ENCODE measurements at places on chromosomes 11 and 22.

GRCh38 chr11:117300773-117301172 is 9.6 kb downstream of the BACE1-AS start:
- H3K27me3 ChIP-seq, result peaks cover 5% of the 10 kb centered on the region
- H3K36me3 ChIP-seq, result no peaks in the 10 kb centered on the region
- H3K27ac ChIP-seq, result no peak overlapping the region
- no peak overlapping the region for H3K4me3 ChIP-seq

DNA sequence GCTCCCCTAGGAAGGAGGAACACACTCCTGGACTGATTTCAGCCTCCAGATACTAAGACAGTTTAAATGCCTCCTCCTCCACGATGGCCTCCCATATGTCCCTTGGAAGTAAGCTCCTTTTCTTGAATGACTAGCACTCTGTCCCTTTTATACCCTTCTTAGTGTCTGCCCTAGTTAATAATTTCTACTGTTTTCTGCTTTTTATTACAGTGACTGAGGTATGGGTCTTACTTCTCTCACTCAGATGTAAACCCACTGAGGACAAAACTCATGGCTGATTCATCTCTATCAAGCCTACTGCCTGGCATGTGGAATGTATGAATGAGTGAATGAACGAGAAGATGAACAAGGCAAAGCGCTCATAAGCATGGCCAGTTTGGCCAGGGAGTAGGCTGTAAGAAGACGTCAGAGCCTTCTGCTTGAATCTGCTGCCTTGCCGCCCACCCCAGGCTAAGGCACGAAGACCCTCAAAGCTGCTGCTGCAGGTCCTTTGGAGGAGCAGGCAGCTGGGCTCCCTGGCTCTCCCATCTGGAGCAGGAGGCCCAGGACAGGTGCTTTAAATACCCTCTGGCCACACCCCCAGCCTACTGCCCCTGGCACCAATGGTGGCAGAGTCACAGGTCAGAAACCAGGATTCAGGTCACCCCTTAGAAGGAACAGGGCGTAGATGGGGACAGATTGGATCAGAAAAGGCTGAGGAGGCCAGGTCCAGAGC is 8.2 kb upstream of the PGA3 start:
- peak; percentile 35 for DNase-seq
- H3K4me3 ChIP-seq, result no peak overlapping the region
- H3K4me1 ChIP-seq, result no peaks in the 10 kb centered on the region
- H3K27ac ChIP-seq, result no peak overlapping the region
- H3K27me3 ChIP-seq, result peaks cover 18% of the 10 kb centered on the region

- no peaks in the 10 kb centered on the region for H3K36me3 ChIP-seq
- peak overlapping the region; percentile 90 for H3K4me3 ChIP-seq
- peaks cover 26% of the 10 kb centered on the region for H3K27me3 ChIP-seq
- peak; percentile 89 for DNase-seq
Observed at GRCh38 chr22:42369250-42370041, 62.8 kb downstream of the NFAM1 start.

DNA sequence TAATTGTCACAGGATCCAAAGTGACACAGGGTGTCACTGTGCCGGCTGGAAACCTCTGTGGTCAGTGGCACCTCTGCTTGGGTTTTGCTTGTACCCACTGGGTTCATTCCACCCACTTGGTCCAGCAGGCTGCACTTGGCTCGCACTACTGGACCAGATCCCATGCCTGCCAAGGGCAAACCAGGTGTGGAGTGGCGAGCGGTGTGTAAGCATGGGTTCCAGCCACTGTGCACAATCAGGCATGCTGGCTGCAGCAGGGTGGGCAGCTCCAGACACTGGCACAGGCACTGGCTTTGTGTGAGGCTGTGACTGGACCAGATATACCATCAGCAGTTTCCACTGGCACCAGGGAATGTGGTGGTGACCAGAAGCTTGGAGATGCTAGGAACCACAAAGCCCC is 261.4 kb downstream of the KCNA4 start:
- H3K27ac ChIP-seq, result no peak overlapping the region
- peaks cover 4% of the 10 kb centered on the region for H3K36me3 ChIP-seq
- H3K4me3 ChIP-seq, result no peak overlapping the region
- DNase-seq, result no peak
- H3K4me1 ChIP-seq, result no peaks in the 10 kb centered on the region

- DNase-seq, result no peak
- H3K36me3 ChIP-seq, result no peaks in the 10 kb centered on the region
- H3K4me3 ChIP-seq, result peak overlapping the region; percentile 39
- H3K4me1 ChIP-seq, result peaks cover 14% of the 10 kb centered on the region
Observed at GRCh38 chr22:39299829-39300178, 19.6 kb downstream of the RPL3 start.

DNA sequence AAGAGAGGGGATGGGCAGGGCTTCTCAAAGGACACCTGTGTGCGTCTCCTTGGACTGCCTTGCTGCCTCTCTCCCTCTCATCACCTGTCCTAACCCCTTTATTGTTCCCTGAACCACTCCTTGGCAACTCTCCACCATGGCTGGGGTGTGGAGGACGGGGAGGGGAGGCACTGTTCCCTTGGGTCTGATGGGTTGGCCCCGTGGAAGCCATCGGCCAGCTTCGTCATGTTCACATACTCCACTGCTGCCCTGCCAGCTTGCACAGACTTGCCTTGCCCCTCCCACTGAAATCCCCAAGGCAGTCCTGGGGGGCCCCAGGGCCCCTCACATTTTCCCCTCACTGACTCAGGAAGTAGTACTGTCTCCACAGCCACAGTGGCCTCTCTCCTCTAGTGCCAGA is 36.1 kb upstream of the LRRC32 start:
- H3K4me1 ChIP-seq, result no peaks in the 10 kb centered on the region
- DNase-seq, result no peak
- no peaks in the 10 kb centered on the region for H3K36me3 ChIP-seq
- no peak overlapping the region for H3K27ac ChIP-seq
- H3K27me3 ChIP-seq, result peaks cover 7% of the 10 kb centered on the region

GRCh38 chr11:65095427-65095826 is 587 bp upstream of the VPS51 start:
- H3K27ac ChIP-seq, result peak overlapping the region; percentile 85
- peak overlapping the region; percentile 88 for H3K4me3 ChIP-seq
- no peaks in the 10 kb centered on the region for H3K27me3 ChIP-seq
- no peak for DNase-seq
- H3K4me1 ChIP-seq, result peaks cover 12% of the 10 kb centered on the region

GRCh38 chr11:8239536-8240228 is 24.0 kb downstream of the LMO1 start:
- H3K27ac ChIP-seq, result no peak overlapping the region
- no peaks in the 10 kb centered on the region for H3K36me3 ChIP-seq
- no peak for DNase-seq
- H3K4me1 ChIP-seq, result no peaks in the 10 kb centered on the region
- peaks cover 11% of the 10 kb centered on the region for H3K27me3 ChIP-seq

DNA sequence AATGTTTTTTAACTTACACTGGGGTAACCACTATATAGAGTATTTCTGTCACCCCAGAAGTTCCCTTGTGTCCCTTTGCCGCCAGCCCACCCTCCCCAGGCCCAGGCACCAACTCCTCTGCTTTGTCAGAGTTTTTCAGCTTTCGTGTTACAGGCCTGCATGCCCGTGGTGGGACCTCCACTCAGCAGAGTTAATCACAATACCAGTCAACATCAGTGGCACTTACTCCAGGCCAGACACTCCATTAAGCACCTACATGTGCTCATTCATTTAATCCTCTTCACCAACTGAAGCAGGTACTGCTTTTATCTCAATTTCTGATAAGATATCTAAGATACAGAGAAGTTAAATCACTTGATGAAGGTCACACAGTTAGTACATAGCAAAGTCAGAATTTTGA is 63.3 kb downstream of the LIF start:
- peaks cover 13% of the 10 kb centered on the region for H3K4me1 ChIP-seq
- H3K27me3 ChIP-seq, result no peaks in the 10 kb centered on the region
- H3K4me3 ChIP-seq, result peak overlapping the region; percentile 53
- no peaks in the 10 kb centered on the region for H3K36me3 ChIP-seq
- DNase-seq, result no peak

DNA sequence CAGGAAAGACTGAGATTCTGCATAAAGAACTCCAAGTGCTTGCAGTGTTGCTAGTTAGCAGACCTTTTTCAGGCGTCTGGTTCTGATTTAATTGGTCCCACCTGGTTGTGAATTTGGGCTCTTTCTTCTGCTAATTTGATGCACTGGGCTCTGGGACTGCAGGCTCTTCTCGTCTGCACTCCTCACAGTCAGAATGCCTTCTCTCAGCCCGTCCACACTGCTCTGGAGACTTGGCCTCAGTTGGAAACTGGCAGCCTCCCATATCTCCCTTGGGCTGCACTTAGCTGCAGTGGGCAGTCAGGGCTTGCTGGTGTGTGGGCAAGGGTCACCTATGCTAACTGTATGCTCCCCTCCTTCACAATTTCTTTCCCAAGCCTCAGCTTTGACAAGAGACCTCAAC is 1.5 kb downstream of the TRIM6 start:
- DNase-seq, result no peak
- H3K4me3 ChIP-seq, result no peak overlapping the region
- no peak overlapping the region for H3K27ac ChIP-seq
- H3K36me3 ChIP-seq, result no peaks in the 10 kb centered on the region
- H3K4me1 ChIP-seq, result peaks cover 8% of the 10 kb centered on the region

- H3K27ac ChIP-seq, result no peak overlapping the region
- H3K27me3 ChIP-seq, result peaks cover 21% of the 10 kb centered on the region
- H3K36me3 ChIP-seq, result peaks cover 7% of the 10 kb centered on the region
- H3K4me1 ChIP-seq, result no peaks in the 10 kb centered on the region
Observed at GRCh38 chr22:44249376-44250147, 63.2 kb downstream of the SHISAL1 start.

DNA sequence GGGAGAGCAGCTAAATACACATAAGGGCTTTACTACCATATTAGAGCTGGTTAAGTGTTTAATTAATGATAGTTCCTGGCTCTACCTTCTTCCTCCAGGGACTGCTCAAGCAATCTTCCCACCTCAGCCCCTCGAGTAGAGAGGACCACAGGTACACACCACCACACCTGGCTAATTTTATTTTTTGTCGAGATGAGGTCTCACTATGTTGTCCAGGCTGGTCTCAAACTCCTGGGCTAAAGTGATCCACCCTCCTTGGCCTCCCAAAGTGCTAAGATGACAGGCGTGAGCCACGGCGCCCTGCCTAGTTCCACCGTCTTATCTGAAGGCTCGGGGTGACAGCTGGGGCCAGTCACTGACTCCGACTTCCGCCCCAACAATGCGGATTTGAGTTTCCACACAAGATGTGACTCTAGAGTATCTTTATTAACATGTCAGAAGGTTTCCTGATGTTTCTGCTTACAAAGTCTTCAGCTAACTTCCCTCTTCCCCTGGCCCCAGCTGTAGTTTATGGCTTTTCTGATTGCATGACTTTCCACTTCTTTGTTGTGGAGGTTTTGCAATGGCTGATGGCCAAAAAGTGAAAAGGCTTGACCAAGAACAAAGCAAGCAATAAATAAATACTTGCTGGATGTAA is 16.8 kb downstream of the TPST2 start:
- no peaks in the 10 kb centered on the region for H3K27me3 ChIP-seq
- H3K27ac ChIP-seq, result peak overlapping the region; percentile 75
- peaks cover 72% of the 10 kb centered on the region for H3K4me1 ChIP-seq
- peak overlapping the region; percentile 49 for H3K4me3 ChIP-seq

GRCh38 chr22:36211237-36211861 is 9.7 kb upstream of the APOL4 start:
- DNase-seq, result no peak
- H3K27me3 ChIP-seq, result peaks cover 29% of the 10 kb centered on the region
- H3K4me3 ChIP-seq, result peak overlapping the region; percentile 51
- H3K4me1 ChIP-seq, result peaks cover 14% of the 10 kb centered on the region
- peaks cover 13% of the 10 kb centered on the region for H3K36me3 ChIP-seq
- H3K27ac ChIP-seq, result peak overlapping the region; percentile 3

GRCh38 chr22:30483169-30483568 is 11.4 kb upstream of the SEC14L3 start:
- no peaks in the 10 kb centered on the region for H3K4me1 ChIP-seq
- peaks cover 8% of the 10 kb centered on the region for H3K27me3 ChIP-seq

DNA sequence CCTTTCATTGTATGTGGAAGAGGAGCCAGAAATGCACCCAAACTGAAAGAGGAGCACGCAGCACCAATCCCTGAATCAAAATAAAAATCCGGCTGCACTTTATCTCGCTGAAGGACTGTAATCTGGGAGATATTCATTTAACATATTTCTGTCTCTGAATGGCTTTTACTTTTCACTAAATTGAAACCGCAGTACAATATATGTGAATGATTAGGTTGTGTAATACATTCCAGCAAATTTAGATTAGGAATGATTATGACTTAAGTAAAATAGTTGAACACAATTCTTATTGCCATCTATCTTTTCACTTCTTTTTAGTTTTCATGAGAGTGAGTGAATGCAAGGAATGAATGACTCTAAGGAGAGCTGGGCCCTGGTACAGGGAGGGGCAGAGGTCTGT is 232.1 kb downstream of the ST3GAL4 start:
- no peaks in the 10 kb centered on the region for H3K36me3 ChIP-seq
- no peaks in the 10 kb centered on the region for H3K4me1 ChIP-seq
- H3K4me3 ChIP-seq, result no peak overlapping the region
- no peak for DNase-seq
- no peak overlapping the region for H3K27ac ChIP-seq
- H3K27me3 ChIP-seq, result no peaks in the 10 kb centered on the region

DNA sequence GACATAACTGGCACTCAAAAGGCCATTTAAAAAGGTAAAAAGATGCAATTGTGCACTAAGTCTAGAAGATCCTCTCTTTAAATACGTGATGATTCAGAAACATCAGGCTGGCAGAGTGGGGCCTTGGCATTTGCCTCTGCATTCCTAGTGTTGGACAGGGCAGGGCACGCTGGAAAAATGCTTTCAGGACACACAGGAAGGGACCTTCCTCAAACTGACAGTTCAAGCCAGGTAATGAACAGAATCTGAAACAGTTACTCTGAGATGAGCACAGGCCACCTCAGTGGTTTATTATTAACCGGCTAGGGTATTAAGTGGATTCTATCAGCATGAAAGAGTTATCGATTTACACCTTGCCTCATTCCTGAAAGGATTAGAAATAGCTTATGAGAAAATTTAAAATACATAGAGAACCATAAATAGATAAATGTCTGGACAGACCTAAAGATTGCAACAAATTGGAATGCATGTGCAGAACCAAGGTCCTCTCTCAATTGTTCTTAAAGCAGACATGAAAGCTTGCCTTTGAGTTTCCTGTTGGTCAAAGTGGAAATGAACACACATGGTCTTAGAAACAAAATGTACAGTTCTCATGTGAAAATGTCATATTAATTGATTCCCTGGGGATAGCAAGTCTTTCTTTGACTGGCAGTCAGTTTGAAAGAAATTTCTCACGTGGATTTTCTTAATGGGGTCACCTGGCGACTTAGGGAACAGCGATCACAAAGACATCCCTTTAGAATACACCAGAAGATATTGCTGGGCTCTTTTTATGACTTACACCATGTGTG is 21.5 kb upstream of the CSNK2A3 start:
- DNase-seq, result no peak
- H3K4me3 ChIP-seq, result no peak overlapping the region
- H3K27me3 ChIP-seq, result peaks cover under 1% of the 10 kb centered on the region
- no peaks in the 10 kb centered on the region for H3K4me1 ChIP-seq

GRCh38 chr22:23001463-23001862 is 68.9 kb upstream of the GNAZ start:
- peaks cover 24% of the 10 kb centered on the region for H3K36me3 ChIP-seq
- no peak for DNase-seq
- H3K4me3 ChIP-seq, result no peak overlapping the region
- H3K27ac ChIP-seq, result no peak overlapping the region

GRCh38 chr11:63503492-63503891 is 2.4 kb upstream of the LGALS12 start:
- no peak for DNase-seq
- no peak overlapping the region for H3K4me3 ChIP-seq
- no peaks in the 10 kb centered on the region for H3K4me1 ChIP-seq
- H3K27me3 ChIP-seq, result no peaks in the 10 kb centered on the region

Measured in natural killer cell treated with Interleukin-12 subunit alpha and Interleukin-12 subunit beta and Interleukin-15 and Interleukin-18, amount 100 ng/mL, for 72 hours (primary cell).